Left renal pelvis (tissue), 4 donors: ENCODE measurements at places on chromosomes 4 and X. TPM values are rescaled to one million over a fixed set of nuclear protein-coding genes. Genes with fewer than 3 reads are reported as not detected.

TMEM271 gene
- polyA plus RNA-seq, result 0.06 TPM

RUFY3 gene
- polyA plus RNA-seq, result 180 TPM

SCRG1 gene
- 0.54 TPM for polyA plus RNA-seq

NPY2R gene
- 0.31 TPM for polyA plus RNA-seq

GCNA gene
- polyA plus RNA-seq, result 1.8 TPM

- no peak for DNase-seq
Measured at GRCh38 chr4:5805270-5805669, 87.6 kb downstream of the CRMP1 start.

GRCh38 chr4:56371426-56372220 is 15.7 kb downstream of the AASDH start:
- no peak for DNase-seq

- DNase-seq, result no peak
Measured at GRCh38 chr4:72486991-72487390, 82.0 kb downstream of the ADAMTS3 start.

- DNase-seq, result no peak
Measured at GRCh38 chrX:10172877-10173276, 16.1 kb downstream of the CLCN4 start.

GRCh38 chr4:133402616-133403015 is 253.5 kb downstream of the PCDH10 start:
- no peak for DNase-seq

- DNase-seq, result no peak
Measured at GRCh38 chr4:13151194-13151593, 332.9 kb downstream of the RAB28 start.

DNA sequence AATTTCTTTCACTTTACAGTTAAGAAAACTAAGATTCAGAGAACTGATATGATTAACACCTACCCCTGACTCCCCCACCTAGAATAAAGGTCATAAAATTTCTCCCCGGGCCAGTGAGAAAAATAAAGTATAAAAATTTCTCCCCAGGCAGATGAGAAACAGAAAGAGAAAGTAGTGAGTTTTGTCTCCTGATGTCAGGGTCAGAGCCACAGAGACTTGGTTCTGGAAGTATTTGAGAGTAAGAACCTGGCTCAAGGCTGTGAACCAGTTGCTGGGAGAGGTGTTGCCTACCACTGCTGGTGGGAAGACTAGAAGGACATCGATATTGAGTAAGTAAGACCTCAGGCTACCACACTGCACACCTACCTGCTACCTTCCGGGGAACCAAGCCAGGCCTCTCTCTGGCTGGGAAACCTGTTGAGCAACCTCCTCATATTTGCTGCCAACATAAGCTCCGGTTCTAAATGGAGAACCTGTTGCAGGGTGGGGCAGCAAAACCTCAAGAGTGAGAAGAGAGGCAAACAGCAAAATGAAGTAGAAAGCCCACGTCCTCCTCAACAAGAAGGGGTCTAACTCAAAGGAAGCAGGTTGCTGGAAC is 104.2 kb upstream of the PUDP start:
- no peak for DNase-seq

- DNase-seq, result no peak
Measured at GRCh38 chrX:29561417-29561816, 653.9 kb upstream of the MAGEB2 start.

GRCh38 chrX:40950546-40950945 is 134.7 kb upstream of the USP9X start:
- DNase-seq, result no peak
